GM23338 (cell line): ENCODE measurements at places on chromosomes 2 and 18. TPM values are rescaled to one million over a fixed set of nuclear protein-coding genes. Genes with fewer than 3 reads are reported as not detected.
A peak's percentile ranks its signal among the peaks of the same experiment; 100 is the strongest.

GRCh38 chr18:62545098-62545497, 22.3 kb downstream of the ZCCHC2 start:
- no peak for DNase-seq

- no peak for DNase-seq
These were observed 68.6 kb downstream of the COL6A3 start for GRCh38 chr2:237345411-237345810.

DNA sequence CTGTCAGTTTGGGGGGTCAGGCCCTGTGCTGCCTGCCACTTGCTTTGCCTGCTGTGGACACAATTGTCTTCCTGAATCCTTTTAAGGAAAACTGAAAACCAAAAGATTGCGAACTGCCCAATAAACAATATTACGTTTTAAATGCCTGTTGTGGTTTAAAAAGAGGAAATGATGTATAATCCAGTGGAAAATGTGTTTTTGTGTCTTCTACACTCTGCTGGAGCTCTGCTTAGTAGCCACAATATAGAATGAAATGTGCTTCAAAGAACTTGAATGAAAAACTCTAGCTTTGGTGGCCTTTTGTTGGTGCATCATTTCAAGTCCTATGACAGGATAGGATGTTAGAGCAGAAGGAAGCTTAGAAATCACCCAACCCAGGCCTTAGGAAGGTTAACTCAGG, 23.2 kb upstream of the CABYR start:
- DNase-seq, result no peak

- DNase-seq, result peak; percentile 63
These were observed 29.7 kb downstream of the NOL10 start for GRCh38 chr2:10659898-10660568.

DNA sequence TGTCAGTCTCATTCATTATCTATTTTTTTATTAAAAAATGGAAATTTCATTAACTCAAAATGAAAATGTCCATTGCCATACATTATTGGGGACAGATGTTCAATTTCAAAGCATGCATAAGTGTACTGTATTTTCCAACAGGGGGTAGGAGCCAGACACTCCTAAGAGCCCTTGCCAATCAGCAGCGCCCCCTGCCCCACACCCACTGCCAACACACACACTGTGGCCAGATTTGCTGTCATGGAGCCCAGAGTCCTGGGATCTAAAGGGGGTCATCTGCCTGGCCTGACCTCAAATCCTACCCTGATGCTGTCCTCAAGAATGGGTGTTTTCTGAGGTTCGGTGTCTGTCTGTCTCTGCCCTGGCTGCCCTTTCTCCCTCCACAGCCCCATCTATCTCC, 162.2 kb upstream of the TWIST2 start:
- peak; percentile 40 for DNase-seq

- peak; percentile 29 for DNase-seq
These were observed 950.7 kb upstream of the PIK3C3 start for GRCh38 chr18:41004324-41004723.

DNA sequence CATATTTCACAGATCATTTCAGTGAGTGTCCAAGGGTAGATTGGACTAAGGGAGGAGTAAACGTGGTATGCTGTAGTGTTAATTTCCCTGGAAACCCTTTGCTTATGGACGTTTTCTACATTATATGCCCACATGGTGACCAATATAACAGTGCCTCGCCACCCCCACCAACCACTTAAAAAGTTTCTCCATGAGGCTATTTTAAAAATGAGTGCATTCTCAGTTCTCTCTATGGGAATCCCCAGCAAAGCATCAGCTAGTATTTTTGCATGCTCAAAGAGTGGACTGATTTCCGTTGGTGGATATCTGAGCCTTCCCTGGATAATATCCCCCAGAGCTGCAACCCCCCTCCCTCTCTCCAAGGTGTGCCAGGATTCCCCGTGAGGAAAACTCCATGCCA, 73.2 kb downstream of the TGFA start:
- no peak for DNase-seq

DNA sequence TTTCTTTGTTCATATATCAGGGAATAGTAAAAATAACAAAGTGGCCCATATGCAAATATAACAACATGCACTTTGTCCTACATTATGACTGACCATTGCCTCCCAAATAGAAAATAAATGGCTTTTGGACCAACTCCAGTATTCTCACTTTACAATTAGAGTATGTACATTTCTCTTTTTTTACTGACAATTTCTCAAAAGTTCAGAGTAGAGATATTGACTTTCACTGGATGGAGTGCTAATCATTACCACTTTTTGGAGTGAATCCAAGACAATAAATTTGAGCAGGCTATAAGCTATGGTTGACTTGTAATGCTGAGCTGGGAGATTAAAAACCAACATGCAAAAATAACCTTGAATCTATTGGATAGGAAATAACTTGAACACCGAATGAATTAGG, 987.4 kb downstream of the SUCLG1 start:
- DNase-seq, result no peak

GRCh38 chr2:237701859-237702390, 74.5 kb downstream of the LRRFIP1 start:
- DNase-seq, result no peak

Gene CNTNAP5
- total RNA-seq, result 0.08 and 0.49 TPM in 2 replicates

Gene GBX2
- total RNA-seq, result 0.50 and 1.3 TPM in 2 replicates

Gene NDUFV2
- total RNA-seq, result 157 and 169 TPM in 2 replicates

Gene SLC8A1
- 2.5 and 3.3 TPM in 2 replicates for total RNA-seq

Gene PAX8
- 0.16 and 0.21 TPM in 2 replicates for total RNA-seq
